Naive thymus-derived CD8-positive, alpha-beta T cell (primary cell): ENCODE measurements at places on chromosomes 1 and 21.
A peak's percentile ranks its signal among the peaks of the same experiment; 100 is the strongest.

GRCh38 chr21:15283789-15284188 is 219.0 kb upstream of the NRIP1 start:
- H3K36me3 ChIP-seq = peaks cover 3% of the 10 kb centered on the region
- H3K27ac ChIP-seq = no peak overlapping the region
- DNase-seq = no peak
- H3K4me1 ChIP-seq = no peaks in the 10 kb centered on the region
- no peak overlapping the region for H3K4me3 ChIP-seq

GRCh38 chr1:208235356-208235981 is 8.7 kb downstream of the PLXNA2 start:
- peaks cover 7% of the 10 kb centered on the region for H3K27me3 ChIP-seq
- no peak for DNase-seq
- H3K4me1 ChIP-seq = peaks cover 16% of the 10 kb centered on the region
- H3K4me3 ChIP-seq = no peak overlapping the region
- no peak overlapping the region for H3K27ac ChIP-seq

- H3K36me3 ChIP-seq = peaks cover 9% of the 10 kb centered on the region
- no peak overlapping the region for H3K4me3 ChIP-seq
- H3K4me1 ChIP-seq = peaks cover 15% of the 10 kb centered on the region
- no peaks in the 10 kb centered on the region for H3K27me3 ChIP-seq
Measured at GRCh38 chr1:66381621-66382275, 152.2 kb upstream of the SGIP1 start.

DNA sequence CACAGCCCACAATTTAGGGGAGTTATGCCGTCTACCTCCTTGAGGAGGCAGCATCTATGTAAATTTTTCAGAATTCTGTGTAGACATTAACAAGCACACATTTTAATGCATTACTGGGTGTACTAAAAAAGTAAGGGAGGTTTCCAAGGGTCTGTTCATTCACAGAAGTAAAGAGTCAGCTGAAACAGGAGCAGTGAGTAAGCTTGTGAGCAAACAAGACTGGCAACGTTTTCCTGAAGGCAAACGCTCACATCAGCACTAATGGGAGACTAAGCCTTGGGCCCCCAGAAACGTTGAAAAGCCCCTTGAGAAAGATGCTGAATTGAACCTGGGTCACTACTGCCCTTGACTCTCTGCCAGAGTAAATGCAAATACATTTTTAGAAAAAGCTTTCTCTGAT is 25.7 kb downstream of the RPRD2 start:
- peak overlapping the region; percentile 48 for H3K27ac ChIP-seq
- H3K4me3 ChIP-seq = no peak overlapping the region
- no peak for DNase-seq

DNA sequence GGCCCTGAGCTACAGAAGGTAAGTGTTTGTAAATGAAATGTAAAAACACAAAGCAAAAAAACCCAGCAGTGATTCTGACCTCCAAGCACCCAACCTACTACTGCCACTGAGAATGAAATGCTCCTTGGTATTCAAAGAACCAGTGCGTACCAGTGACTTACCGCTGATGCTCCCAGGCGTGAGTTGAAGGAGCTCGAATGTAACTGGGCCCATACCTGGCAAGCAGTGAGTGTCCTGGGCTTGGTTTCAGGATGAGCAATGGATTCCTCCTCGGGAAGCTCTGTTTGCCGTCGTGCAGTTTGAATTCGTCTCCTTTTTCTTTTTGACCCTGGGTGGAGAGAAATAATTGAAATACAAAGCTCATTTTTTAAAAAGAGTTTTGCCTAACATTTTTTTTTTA is 121.9 kb downstream of the ATG4C start:
- no peaks in the 10 kb centered on the region for H3K27me3 ChIP-seq
- no peak overlapping the region for H3K4me3 ChIP-seq
- H3K36me3 ChIP-seq = no peaks in the 10 kb centered on the region

DNA sequence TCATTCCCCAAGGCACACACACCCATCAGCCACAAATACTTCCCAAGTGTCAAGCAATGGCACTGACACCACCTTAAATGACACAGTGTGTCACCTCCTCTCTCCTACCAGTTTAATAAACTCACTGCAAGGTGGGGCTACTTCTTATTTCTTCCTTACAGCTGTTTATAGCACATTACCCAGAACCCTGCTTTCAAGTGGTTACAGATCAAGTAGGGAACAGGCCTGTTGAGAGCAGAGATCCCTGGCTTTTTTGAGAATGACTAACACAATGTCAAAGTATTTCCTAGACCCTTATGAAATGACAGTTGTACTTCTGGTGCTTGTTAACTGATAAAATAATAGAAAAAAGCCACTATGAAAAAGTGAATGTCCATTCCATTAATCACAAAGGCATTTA is 19.8 kb downstream of the ZBTB17 start:
- peak overlapping the region; percentile 2 for H3K4me3 ChIP-seq
- no peaks in the 10 kb centered on the region for H3K27me3 ChIP-seq
- peaks cover 76% of the 10 kb centered on the region for H3K4me1 ChIP-seq
- no peak for DNase-seq

DNA sequence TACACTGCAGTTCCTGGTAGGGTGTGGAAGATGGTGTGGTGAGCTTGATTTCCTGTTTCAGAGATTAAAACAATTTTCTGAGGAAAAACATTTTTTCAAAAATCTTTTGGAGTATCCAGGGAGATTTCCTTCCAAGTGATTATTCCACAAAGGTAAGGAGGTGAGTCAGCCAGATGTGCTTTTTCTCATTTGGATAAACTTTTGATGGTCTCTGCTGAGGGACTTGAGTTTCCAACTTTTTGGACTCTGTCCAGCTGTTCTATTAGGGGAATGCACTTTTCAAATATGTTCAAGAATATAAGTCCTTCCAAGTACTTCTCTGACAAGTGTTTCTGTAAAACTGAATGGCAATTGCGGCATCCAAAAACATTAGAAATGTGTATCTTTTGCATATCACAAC is 628.8 kb upstream of the ADAMTS5 start:
- no peaks in the 10 kb centered on the region for H3K36me3 ChIP-seq
- no peaks in the 10 kb centered on the region for H3K4me1 ChIP-seq
- no peaks in the 10 kb centered on the region for H3K27me3 ChIP-seq
- no peak for DNase-seq

DNA sequence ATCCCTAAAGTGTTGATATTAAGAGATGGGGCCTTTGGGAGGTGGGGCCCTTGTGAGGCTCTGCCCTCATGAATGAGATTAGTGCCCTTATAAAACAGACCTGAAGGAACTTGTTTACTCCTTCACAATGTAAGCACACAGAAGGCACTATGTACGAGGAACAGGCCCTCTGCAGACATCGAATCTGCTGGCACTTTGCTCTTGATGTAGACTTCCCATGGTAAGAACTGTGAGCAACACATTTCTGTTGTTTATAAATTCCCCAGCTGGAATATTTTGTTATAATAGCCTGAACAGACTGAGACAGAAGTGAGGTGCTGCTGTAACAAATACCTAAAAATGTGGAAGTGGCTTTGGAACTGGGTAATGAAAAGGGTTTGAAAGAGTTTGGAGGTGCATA is 193.2 kb downstream of the TGFB2 start:
- H3K27ac ChIP-seq = no peak overlapping the region
- H3K36me3 ChIP-seq = no peaks in the 10 kb centered on the region
- no peak overlapping the region for H3K4me3 ChIP-seq
- no peak for DNase-seq
- no peaks in the 10 kb centered on the region for H3K27me3 ChIP-seq
